ENCODE measurements at places on chromosomes 3 and 15.
A peak's percentile ranks its signal among the peaks of the same experiment; 100 is the strongest.

GRCh38 chr3:49352890-49353421 lies 5.2 kb downstream of the GPX1 start:
- no peak for DNase-seq

GRCh38 chr15:25989327-25989726 lies 126.2 kb upstream of the ATP10A start:
- DNase-seq: no peak

DNA sequence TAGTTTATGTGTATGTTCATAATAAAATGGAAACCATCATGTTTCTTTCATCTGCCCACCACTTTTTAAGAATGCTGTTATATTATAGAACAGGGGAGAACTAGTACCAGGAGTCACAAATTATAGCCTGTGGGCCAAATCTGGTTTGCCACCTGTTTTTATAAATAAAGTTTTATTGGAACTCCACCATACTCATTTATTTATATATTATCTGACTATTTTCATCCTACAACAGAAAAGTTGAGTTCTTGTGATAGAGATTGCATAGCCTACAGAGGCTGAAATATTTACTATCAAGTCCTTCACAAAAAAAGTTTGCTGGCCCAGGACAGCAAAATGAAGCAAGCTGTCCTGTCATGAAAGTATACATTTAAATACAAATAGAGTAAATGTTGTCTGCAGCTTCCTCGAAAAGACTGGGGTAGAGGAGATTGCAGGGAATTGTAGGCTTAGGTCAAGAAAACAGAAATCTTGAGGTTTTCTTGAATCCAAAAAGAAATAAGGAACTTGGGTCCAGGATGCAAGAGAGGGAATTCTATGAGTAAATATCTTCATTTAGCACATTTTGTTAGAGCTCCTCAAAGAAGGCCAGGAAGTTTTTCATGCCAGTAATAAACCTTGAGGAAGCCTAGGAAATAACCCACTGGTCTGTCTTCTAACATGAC lies 41.1 kb downstream of the FILIP1L start:
- no peak for DNase-seq

GRCh38 chr3:65761446-65762234 lies 277.1 kb downstream of the MAGI1 start:
- DNase-seq: no peak

DNA sequence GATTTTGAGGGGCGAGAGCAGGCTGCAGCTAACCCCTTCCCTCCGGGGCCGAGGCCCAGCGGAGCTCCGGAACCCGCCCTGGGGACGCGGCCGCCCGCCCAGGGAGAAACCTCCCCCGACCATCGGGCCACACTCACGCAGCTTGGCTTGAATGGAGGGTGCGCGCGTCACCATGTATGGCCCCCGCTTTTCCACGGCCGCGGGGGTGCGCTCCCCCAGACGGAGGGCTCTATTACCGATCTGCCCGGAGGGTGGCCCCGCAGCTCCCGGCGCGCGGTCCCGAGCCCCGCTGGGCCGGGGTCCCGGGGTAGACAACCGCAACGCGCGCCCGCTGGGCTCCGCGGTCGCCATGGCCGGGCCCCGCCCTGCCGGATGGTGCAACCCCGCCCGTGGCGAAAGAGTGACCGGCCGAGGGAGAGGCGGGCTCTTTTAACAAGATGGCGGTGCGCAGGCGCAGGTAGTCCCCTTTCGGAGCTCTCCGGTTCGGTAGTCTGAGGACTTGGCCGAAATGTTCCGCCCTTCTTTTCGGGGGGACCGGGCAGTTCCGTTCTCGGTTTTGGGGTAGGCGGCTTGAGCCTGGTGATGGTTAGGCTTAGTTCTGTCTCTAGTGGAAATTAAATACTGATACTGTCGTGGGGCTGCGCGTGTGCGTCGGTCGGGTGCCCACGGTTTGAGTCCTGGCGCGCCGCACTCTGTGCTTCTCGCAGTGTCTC lies at the start of gene FAM219B:
TSS of gene FAM219B (minus strand) at position 402 of the 713 bp plus-strand sequence. CDS start at position 351, 51 bp downstream.
- DNase-seq: peak; percentile 61

GRCh38 chr3:49882166-49882565 lies 12.5 kb upstream of the CAMKV start:
- DNase-seq: no peak

DNA sequence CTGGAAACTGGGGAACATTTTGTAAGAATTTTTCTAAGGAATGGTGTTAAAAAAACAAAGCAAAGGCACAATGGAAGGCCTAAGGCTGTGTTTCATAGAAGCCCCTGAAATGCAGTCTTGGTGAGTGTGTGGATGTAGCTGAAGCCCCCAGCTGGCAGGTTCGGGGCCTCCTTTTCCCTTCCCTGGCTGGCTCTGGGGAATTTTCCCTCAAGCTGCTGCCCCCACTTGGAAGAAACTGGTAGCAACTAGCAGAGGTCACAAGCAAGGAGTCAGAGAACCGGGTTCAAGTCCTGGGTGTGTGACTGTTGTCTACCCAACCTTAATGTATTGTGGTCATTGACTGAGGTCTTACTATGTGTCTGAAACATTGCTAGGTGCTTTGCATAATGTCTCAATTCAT lies 85.3 kb upstream of the MYZAP start:
- no peak for DNase-seq

- no peak for DNase-seq
These were observed 59.6 kb downstream of the ESYT3 start for GRCh38 chr3:138493804-138494606.

DNA sequence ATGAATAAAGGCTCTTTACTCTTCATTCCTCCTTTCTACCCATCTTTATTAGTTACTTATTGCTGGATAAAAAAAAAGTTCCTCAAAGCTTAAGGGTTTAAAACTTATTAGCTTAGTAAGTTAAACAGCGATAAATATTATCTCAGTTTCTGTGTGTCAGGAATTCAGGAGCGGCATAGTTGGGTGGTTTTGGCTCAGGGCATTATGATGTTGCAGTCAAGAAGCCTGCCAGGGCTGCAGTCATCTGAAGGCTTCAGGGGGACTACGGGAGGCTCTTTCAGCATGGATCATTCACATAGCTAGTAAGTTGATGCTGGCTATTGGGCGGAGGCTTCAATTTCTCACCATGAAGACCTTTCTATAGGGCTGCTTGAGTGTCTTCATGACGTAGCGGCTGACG lies 1.9 kb upstream of the DLG1 start:
- DNase-seq: no peak

- DNase-seq: no peak
These were observed 127.9 kb downstream of the CD47 start for GRCh38 chr3:107962946-107963345.

DNA sequence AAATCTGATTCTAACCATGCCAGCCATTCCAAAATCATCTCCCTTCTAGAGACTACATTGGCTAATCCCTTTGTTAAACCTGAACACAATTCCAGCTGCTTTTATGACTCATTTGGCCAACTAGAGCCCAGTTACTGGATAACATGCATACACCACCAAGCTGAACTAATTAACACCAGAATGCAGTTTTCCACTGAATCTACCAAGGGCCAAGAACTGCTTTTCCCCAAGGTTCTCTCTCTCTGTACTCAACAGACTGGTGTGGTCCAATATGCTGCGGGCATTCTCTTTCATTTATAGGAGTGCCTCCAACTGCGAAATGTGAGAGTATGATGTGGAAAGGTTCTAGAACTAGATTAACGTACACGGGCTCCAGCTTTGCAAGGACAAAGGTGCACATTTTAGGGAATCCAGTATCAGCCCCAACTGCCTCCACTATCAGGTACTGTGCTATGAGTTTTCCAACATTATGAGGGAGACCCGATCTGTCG lies 1.5 kb downstream of the CHSY1 start:
- no peak for DNase-seq

- no peak for DNase-seq
These were observed 24.1 kb downstream of the CBLB start for GRCh38 chr3:105844704-105845103.

DNA sequence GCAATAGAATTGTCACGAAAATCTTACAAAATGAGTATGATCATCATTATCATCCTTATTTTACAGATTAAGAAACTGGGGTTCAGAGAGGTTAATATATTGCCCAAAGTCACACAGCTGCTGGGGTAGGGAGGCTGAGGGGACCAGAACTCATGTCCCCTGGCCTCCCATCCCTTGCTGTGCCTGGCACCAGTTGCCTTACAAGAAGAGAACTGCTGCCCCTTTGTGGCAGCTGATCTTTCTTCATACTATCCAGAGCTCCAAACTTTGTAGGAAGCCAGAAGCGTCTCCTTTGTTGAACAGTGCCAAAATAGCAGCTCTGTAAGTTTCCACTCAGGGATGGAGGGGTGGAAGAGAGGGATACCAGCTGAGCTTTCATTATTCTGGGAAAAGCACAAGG lies 236.8 kb upstream of the TBC1D5 start:
- no peak for DNase-seq

- no peak for DNase-seq
These were observed 117.7 kb upstream of the TP63 start for GRCh38 chr3:189513281-189514117.

DNA sequence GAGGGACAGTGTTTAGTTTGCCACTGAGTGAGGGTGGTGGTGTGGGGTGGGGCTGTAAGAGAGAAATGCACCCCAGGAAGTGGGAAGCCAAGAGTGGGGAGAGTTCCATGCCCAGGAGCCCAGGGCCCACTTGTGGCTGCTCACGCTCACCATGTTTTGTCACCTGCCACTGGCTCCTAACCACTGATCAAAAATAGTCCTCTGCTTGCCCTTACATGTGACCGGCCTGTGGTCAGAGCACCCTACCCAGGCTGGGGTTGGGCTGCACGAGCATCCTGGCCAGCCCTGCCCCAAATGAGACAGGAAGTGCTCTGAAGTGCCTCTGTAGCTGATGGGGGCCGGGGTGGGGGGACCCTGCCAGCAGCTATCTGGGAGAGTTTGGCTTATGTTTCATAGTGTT lies 216.3 kb downstream of the RPLP1 start:
- DNase-seq: no peak

- no peak for DNase-seq
These were observed 7.2 kb upstream of the SOX2 start for GRCh38 chr3:181704421-181705085.

- no peak for DNase-seq
These were observed 406.5 kb upstream of the CDIN1 start for GRCh38 chr15:36172955-36173354.

DNA sequence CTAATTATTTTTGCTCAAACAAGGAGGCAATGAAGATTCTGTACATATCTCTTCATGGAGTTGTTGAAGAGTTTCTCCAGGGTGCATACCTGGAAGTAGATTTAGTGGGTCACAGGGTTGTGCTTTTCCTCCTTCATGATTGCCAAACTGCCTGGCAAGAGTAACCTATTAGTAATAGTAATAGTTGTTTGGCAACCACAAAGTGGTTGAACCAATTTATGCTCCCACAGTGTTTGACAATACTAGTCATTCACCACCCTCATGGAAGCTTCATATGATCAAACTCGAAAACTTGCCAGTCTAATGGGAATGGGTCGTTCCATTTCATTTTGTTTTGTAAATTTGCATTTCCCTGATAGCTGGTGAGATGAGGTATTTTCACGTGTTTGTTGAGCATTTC lies 57.8 kb downstream of the TLE3 start:
- no peak for DNase-seq

GRCh38 chr3:188150982-188151381 lies 3.0 kb upstream of the LPP start:
- no peak for DNase-seq

- DNase-seq: no peak
These were observed 101.3 kb upstream of the CMC1 start for GRCh38 chr3:28139967-28140634.

DNA sequence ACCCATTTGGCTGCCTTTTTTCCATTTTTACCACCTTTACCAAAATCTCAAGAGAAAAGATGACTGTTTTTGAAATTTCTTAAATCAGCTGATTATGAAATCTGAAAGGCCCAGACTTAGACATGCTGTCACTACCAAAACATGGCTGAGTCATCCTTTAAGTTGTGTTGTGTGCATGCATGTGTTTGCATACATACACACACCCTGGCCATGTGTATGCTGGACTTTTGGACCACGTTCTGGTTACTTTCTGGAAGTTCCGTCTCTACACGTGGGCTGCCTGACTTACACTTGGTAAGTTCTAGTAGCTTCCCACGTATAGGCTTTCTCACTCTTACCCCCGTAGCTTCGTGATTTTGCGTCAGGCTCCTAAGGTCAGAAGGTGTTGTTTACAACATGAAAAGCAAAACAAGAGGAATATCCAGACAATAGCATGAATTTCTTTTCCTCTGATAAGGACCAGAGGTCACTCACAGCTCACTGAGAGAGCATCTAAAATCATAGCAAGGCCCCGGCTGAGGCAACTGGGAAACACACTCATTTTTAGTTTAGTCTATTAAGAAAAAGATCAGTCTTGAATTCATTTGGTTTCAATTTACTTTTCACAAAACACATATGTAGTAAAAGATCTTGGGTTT lies 62.4 kb downstream of the COL8A1 start:
- no peak for DNase-seq

DNA sequence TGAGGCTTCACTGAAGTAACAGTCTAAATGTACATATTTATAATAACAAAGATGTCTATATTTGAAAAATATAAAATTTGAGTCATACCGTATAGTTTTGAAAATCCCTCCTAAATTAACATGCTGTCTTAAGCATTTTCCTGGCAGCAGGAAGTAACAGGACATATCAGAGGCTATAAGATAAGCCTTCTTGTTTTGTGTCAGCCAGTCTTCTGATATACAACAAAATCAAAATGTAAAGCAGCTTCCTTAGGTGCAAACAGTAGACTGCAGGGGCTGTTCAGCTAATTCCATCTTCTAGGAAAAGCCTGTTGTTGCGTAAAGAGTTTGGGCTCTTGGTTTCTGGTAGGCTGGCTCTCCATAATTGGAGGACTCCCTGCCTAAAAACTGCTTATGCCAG lies 56.0 kb downstream of the P3H2 start:
- DNase-seq: no peak

DNA sequence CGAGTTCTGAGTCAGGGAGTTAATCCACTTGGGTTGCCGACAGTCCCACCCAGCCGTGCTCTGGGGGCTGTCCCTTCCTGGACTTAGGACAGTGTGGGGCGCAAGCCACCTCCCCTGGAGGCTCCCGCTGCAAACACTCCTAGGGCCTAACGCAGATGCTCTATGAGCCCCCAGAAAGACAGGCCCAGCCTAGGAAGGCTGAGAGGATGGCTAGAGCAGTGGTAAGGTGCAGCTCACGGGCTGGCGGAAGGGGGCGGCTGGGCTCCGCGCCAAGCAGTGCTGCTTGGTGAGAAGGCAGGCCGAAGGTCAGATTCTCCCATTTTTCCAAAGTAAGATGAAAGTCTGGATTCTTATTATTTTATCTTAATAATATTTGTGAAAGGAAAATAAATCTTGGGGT lies 84.6 kb upstream of the ALDH1L1 start:
- DNase-seq: no peak

GRCh38 chr3:59593380-59593779 lies 543.6 kb upstream of the CFAP20DC start:
- no peak for DNase-seq

DNA sequence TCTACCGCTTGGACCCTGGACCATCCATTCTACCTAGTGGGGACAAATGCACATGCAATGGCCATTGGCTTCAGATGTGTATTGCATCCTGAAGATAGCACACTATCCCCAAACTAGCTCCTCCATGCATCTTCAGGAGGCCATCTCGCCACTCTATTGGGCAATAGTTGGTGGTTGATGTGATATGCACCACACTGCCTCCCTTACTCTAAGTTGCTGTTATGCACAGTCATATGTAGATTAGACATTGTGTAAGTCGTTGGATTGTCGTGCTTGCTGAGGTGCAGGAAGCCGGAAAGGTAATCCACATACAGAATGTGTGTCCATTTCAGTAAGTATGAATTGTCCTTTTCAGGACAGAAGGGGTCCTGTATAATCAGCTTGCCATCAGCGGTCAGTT lies 26.7 kb upstream of the PLA2G4D start:
- no peak for DNase-seq

- no peak for DNase-seq
These were observed 35.4 kb downstream of the MAPK6 start for GRCh38 chr15:52054381-52054780.

GRCh38 chr3:24496529-24497482 lies 2.2 kb upstream of the THRB start:
- no peak for DNase-seq
